Breast epithelium (tissue), 4 donors: ENCODE measurements at places on chromosomes 1 and 21. TPM values are rescaled to one million over a fixed set of nuclear protein-coding genes. Genes with fewer than 3 reads are reported as not detected.

- DNase-seq: no peak
These were observed 64.7 kb downstream of the SLC35A3 start for GRCh38 chr1:100034470-100034869.

DNA sequence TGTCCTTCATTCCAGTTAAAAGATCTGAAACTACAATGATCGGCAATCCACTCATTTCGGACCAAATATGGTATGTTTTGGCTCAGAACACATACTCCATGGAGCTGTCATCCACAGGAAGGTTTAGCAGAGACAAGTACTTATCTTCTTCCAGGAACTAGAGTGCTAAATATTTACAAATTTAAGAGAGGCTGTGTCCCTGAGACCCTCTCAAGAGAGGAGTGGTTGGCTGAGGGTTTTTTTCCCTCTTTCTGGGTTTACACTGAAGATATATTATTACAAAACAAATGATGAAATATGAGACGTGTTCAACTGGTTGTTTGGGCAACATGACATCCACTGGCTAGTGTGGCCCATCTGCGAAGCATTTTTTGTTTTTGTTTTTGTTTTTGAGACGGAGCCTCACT is 25.9 kb upstream of the NID1 start:
- no peak for DNase-seq

- DNase-seq: peak; percentile 63
These were observed 553 bp downstream of the TTC3 start for GRCh38 chr21:37073417-37074196.

DNA sequence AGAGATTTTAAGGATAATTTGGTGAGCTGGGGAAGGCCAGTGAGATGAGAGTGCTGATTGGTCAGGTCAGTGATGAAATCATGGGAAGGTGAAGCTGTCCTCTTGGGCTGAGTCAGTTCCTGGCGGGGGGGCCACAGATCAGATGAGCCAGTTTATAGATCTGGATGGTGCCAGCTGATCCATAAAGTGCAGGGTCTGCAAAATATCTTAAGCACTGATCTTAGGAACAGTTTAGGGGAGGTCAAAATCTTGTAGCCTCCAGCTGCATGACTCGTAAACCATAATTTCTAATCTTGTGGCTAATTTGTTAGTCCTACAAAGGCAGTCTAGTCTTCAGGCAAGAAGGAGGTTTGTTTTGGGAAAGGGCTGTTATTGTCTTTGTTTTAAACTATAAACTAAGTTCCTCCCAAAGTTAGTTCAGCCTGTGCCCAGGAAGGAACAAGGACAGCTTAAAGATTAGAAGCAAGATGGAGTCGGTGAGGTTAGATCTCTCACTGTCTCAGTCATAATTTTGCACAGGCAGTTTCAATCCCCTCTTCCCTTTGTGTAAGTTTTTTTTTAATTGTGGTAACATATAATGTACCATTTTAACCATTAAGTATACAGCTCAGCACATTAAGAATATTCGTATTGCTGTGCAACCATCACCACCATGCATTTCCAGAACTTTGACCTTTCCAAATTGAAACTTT is 39.4 kb downstream of the PTAFR start:
- DNase-seq: no peak

DNA sequence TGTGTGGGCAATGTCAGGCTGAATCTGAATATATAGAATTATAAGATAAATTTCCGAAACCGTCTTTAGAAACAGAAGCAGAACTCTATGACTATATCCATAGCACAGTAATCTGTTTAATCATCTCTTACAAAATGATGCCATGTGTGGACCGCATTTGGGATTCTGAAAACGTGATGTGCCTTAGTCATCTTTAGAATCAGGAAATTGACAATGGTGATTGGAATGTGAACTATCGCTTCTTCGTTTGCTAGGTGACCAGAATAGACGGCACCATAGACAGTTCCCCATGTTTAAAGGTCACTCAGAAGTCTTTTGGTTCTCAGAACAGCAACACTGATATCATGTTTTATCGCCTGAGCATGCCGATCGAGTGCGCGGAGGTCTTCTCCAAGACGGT is 300.3 kb downstream of the ZP4 start:
- no peak for DNase-seq

GRCh38 chr1:202806845-202807450 is 1.3 kb downstream of the KDM5B start:
- DNase-seq: peak; percentile 20

- no peak for DNase-seq
These were observed 21.2 kb upstream of the CHI3L1 start for GRCh38 chr1:203207751-203208150.

The LYPD8 gene
- 1.6 TPM for total RNA-seq

The KIF1B gene
- total RNA-seq: 42.6 TPM
